M059J (cell line): ENCODE measurements at places on chromosomes 12 and 14.

DNA sequence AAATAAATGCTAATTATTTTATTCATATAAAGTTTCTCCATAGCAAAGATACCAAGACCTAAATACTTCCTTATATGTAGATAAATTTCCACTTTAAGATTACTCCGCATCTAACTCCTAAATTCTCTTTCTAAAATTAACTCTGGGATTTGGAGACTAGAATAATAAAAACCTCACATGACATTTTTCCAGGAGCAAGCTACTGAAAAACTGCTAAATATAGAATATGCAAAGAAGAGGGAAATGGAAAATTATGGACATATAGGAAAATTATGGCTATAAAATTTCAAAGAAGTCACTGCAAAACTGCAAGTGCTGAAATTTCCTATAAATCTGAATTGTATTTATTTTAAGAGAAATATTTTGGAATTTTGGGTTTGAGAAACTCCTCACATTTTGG is 186.2 kb downstream of the DUSP6 start:
- DNase-seq: no peak

GRCh38 chr14:72443991-72444441 is 449.9 kb downstream of the DPF3 start:
- no peak for DNase-seq

DNA sequence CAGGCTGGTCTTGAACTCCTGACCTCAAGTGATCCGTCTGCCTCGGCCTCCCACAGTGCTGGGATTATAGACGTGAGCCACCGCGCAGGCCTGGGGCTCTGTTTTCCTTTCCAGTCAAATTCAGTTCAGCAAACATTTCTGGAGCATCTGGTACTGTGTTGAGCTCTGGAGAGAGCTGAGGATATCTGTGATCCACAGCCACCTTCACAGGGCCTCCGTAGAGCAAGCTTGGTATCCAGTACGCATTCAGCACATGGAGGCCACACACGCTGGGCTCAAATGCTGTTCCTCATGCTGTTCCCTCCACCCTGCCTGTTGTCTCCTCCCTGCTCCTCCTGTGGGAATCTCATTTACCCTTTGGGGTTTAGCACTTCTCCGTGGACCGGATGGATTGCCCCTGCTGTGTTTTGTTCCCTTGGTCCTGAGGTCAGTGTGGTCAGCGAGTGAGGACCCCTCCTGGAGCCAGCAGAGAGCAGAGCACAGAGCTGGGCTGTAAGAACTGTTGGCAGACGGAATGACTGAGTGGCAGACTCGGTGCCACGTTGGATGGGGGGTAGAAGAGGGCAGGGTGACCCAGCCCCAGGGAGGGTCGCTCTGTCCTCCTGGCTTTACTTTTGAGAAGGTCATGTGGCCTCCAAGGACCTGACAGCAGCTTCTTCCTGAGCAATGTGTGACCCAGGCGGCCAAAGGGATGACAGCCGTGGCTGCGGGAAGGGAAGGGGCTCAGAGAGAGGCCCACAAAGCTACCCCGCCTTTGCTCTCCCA is 891 bp downstream of the RPS6KL1 start:
- DNase-seq: no peak

DNA sequence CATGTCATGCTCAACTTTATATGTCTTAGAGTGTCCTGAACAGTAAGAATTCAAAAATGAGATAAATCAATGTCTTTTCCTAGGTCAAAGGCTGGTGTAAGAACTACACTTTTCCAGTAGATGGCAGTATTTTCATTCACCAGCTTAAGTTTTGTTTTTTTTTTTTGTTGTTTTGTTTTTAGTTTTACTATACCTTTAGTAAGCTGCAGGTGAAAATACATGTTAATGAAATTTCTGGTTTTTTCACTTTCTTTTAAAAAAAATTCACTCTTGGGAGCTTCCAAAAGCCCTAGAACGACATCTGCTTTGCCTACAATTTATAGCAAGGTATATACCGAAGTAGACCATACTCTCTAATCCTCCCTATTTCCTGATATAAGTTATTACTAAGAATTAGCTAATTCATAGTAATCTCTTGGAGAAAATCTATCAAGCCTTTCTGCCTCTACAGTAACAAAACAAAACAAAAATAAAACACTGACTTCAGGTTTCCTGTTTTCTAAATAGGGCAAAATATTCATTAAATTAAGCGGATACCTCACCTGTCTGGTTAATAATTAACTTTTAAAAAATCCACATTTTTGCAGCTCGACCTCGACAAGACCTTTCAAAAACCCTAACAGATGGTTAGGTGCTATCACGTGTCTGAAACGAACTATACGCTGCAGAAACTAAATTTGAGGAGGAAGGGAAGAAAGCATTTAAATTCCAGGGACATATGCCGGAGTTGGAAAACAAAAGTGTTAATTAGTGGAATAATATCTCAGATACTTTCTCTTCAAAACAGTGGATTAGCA is 2.7 kb upstream of the SAMD4A start:
- DNase-seq: peak; percentile 50

- no peak for DNase-seq
Measured at GRCh38 chr12:39592295-39592694, 27.3 kb downstream of the ABCD2 start.

GRCh38 chr14:100291305-100292075 is 14.8 kb downstream of the SLC25A29 start:
- no peak for DNase-seq

- DNase-seq: no peak
Measured at GRCh38 chr14:90421001-90421631, 24.3 kb downstream of the CALM1 start.

GRCh38 chr12:92055877-92056276 is 89.8 kb downstream of the BTG1 start:
- DNase-seq: no peak

DNA sequence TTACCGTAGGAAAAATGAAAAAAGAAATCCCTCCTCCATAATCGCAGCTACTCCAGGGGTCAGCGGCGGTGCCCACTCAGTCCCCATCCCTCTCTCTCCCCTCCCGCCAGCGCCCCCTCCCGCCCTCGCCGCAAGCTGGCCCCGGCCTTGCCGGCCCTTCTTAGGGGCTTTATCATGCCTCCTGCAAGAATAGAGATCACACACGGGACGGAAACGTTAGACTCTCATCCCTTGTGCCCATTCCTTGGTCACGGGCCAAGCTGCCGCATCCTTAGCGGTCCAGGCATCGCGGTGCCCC is 692 bp upstream of the COX14 start:
- no peak for DNase-seq

DNA sequence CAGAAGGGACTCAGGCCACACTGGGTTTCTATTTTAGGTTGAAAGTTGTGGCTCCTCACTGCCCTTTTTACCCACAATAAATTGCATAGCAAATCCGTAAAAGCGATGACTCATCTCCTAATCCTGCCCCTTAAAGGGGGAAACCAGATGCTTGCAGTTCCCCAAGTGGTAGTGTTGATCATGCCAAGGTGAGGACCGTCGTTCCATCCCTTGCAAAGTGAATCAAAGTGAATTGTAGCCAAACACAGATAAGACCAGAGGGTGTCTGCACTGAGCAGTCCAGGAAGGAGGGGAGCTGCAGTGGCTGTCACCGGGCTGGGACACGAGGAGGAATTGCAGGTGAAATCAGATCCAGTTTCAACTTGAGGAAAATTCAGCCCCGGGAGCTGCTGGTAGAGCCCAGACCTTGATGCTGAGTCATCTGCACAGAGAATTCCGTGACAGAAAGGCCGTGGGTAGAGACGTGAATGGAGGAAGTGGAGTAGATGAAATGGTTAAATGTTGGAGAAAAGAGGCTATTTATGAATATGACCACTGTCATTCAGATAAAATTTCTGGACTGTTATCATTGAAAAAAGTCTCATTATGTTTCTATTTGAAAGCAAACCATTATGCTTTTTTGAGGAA is 44.2 kb upstream of the MMP17 start:
- DNase-seq: peak; percentile 95

- DNase-seq: peak; percentile 40
Measured at GRCh38 chr12:76340680-76341435, 7.4 kb downstream of the BBS10 start.

- DNase-seq: peak; percentile 16
Measured at GRCh38 chr14:106459971-106460730, 933.8 kb downstream of the TMEM121 start.

GRCh38 chr12:59444932-59445331 is 150.9 kb upstream of the SLC16A7 start:
- DNase-seq: peak; percentile 22

DNA sequence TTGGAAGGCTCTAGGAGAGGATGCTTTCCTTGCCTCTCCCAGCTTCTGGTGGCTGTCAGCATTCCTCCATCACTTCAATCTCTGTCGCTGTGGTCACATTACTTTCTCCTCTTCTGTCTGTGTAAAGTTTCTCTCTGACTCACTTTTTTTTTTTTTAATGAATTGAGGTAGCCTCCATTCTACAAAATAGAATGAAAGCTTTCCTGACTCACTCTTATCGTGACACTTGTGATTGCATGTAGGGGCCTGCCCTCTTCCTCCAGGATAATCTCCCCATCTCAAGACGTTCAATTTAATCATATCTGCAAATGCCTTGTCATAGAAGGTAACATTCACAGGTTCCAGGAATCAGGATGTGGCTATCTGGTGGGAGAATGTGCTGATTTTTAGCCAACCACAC is 153.5 kb upstream of the HMGA2 start:
- DNase-seq: peak; percentile 88

- DNase-seq: peak; percentile 98
Measured at GRCh38 chr12:26691234-26691970, 141.6 kb downstream of the ITPR2 start.

DNA sequence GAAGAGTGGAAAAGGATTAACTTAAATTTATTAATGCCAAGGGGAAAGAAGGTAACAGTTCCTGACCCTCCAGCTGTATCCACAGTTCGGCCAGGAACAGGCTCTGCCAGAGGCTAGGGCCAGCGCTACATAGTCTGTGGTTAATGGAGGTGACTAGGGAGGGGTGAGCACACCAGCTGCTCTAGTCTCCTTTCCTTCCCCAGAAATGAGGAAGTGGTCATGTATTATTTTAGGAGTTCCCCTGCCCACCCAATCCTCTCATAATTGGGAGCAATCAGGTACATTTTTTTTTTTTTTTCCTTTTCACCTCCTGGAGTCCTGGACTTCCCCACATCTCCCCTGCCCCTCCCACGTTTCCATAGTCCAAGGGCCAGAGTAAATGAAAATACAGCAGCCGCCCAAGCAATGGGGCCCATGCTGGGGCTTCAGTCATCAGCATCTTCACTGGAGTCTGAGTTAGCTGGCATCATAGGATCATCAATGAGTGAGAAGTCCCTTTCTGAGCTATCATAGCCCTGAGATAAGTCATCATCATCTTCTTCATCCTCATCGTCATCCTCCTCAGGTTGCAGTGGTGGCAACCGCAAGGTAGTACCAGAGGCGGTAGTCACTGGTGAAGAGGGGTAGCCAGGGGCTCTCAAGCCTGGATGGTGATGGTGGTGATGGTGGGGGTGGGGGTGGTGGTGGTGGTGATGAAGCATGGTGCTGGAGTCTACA is 1.5 kb upstream of the SUPT16H start:
- DNase-seq: peak; percentile 28

DNA sequence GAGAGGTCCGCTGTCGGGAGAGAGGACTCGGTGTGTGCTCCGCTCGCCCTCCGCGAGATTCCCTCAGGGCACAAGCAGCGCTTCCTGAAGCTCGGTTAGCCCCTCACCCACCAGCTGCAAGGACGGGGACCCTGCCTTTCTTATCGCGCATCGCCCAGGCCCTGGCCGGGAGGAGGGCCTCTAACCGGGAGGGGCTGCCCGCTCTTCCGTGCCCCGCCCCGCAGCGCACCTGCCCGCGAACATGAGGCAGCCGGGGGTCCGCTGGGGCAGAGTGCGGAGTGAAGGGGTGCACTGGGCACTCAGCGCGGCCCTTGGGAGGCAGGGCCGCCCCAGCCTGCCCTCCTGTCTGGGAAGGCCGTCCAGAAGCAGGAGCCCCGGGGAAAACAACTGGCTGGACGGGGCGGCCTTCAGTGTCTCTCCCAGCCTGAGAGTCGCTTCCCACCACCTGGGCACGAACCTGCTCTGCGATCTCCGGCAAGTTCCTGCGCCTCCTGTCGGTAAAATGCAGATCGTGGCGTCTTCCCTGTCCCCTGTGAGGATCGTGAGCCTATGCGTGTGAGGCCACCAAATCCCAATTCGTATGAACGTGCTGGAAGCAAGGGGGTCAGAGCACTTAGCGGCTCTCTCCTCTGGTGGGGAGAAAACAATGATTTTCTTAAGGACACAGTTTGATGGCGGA is 28.0 kb upstream of the ADIPOR2 start:
- no peak for DNase-seq

DNA sequence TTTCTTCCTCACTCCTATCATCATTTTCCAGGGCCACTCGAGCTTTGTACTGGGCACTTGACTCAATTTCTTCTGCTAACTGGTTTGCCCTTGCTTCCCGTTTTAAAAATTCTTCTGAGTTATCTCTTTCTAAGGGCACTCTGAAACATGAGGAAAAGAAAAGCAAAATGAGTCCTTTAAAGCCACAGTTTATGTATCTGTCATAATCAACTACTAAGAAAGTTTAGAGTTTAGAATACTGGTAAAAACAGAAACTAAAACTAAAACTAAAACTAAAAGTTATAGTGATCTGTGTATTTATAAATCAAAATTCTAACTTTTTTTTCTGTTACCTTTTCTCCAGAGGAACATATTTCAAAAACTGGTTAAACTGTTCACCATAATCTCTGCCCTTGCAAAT is 79.2 kb downstream of the ATXN2 start:
- no peak for DNase-seq

- DNase-seq: no peak
Measured at GRCh38 chr12:77319166-77319565, 253.8 kb upstream of the E2F7 start.

- DNase-seq: peak; percentile 3
Measured at GRCh38 chr14:23441076-23441475, 5.6 kb upstream of the MYH7 start.

DNA sequence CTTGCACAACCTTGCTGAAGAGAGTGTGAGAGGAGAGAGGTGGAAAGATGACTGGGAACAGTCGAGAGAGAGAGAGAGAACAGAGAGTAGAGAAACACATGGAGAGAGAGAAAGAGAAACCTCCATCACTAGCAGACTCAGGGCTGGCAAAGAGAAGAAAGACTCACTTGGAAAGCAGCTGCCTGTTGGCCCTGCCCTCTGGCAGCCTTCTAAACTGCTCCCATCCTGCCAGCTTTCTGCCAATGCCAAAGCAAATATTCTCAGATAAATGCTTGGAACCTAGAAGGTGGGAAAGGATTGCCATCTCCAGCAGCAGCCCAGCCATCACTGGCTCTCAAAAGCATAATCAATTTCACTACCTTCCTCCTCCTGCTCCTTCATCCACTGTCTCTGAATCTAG is 107.9 kb upstream of the WSCD2 start:
- DNase-seq: no peak

DNA sequence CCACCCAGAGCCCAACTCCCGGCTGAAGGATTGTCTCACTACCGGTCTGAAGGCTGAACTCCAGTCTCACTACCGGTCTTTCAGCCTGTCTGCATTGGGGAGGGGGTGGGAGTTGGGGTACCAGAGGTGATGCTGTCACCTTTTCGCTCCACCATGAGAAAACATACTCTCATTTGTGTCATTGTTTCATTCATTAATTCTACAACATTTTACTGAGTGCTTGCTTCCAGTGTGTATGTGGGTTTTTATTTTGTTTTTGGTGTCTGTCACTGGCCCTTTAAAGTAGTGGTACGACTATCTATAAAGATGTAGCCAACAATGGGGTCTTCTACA is 524 bp upstream of the CDK4 start:
- DNase-seq: no peak

GRCh38 chr14:86938320-86938719 is 1054.7 kb downstream of the GALC start:
- DNase-seq: no peak

GRCh38 chr14:59936145-59936544 is 16.2 kb downstream of the LRRC9 start:
- no peak for DNase-seq

GRCh38 chr12:122961531-122962329 is 4.5 kb downstream of the ABCB9 start:
- DNase-seq: no peak

- peak; percentile 37 for DNase-seq
Measured at GRCh38 chr14:61563880-61564617, 131.3 kb upstream of the HIF1A start.
